Thyroid gland (tissue), 4 donors: ENCODE measurements at places on chromosomes 13 and 19. TPM values are rescaled to one million over a fixed set of nuclear protein-coding genes. Genes with fewer than 3 reads are reported as not detected.

GRCh38 chr19:37991841-37992248 lies 84.8 kb downstream of the SIPA1L3 start:
- no peak for DNase-seq

GRCh38 chr19:871446-872265 lies 12.2 kb downstream of the CFD start:
- no peak for DNase-seq

- no peak for DNase-seq
Measured at GRCh38 chr13:80161896-80162295, 179.0 kb downstream of the SPRY2 start.

GRCh38 chr13:99827011-99827772 lies 144.4 kb downstream of the ZIC5 start:
- no peak for DNase-seq

DNA sequence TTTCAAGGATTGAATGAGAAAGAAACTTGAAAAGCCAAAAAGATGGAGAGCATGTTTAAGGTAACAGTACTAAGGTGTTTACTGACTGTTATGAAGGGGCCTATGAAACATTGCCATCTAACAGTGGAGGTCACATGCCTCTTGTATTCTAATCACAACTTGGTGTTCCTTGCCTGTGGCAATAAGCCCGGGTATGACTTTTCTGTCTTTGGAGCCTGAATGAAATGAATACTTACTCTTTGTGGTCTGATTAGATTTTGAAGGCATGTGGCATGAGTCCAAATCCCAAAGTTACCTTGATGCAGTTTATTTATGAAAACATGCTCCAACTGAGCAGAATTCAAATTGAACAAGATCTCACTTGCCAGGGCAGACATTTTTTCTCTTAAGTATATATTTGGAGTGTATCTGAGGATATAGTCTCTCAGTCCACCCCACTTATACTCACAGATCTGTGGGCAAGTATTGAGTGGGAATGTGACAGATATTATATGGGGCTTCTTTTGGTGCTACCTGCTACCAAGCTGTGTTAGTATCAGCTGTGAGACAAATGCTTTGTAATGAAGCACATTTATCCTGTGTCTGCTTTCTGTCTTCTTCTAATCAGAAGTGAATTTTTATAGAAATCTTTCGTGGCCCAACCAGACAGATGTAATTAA lies 67.5 kb downstream of the B3GLCT start:
- DNase-seq: no peak

DNA sequence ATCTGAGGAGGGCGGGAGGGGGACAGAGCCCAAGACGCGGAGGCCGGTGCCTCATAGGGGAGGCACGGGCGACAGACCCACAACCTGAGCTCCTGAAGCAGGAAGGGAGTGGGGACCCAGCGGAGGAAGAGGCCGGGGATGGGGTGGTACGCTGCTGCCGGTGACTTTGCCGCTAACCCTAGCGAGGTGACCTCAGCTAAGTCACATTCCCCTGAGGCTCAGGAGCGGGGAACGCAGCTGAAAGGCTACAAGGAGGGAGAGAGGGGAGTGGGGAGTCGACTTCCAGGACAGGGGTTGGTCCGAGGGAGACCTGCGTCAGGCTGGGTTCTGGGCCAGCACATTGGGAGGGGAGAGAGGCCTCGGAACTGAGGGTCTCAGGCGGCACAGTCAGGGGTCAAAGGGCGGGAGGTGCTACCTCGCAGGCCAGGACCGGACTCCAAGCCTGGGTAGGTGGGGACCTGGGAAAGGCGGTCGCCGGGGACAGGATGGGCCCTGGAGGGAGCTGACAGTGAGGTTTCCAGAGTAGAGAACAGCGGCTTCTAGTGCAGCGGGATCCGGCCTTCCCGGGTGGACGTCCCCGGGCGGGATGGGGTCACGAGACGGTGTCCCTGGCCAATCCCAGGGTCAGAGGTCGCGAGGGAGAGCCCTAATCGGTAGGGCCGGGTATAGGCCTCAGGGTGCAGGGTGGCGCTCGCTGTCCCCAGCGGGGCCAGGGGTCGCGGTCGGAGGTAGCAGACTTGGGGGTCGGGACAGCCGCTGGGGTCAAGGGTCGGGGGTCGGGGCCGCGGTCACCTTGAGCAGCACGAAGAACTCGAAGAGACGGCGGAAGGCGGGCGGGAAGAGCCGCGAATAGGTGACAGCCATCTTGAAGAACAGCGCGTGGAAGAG lies 699 bp downstream of the TMEM259 start:
- DNase-seq: peak; percentile 36

DNA sequence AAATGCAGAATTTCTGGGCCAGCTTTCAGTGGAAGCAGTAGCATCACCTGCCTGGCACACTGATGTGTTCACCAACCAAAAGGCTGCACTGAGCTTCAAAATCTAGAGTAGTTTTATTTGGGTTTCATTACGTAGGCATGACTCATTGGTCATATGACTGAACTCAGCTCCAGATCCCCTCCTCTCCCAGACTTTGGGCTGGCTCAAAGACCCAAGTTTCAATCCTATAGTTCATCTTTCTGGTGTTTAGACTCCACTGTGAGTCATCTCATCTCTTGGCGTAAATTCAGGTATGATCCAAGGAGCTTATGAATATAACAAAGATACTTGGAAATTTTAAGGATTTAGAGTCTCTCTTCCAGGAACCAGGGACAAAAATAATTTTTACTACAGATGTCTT lies 17.7 kb downstream of the ZMYM5 start:
- no peak for DNase-seq

GRCh38 chr13:100596516-100596915 lies 7.9 kb upstream of the GGACT start:
- DNase-seq: no peak

DNA sequence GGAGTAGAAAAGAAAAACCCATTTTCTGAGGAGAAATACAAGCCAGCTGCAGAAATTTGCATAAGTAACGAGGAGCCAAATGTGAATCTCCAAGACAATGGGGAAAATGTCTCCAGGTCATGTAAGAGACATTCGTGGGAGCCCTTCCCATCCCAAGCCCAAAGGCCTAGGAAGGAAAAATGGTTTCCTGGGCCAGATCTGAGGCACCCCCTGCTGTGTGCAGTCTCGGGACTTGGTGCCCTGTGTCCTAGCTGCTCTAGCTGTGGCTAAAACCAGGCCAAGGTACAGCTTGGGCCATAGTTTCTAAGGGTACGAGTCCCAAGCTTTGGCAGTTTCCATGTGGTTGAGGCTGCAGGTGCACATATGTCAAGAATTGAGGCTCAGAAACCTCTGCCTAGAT lies 444.9 kb downstream of the PCDH20 start:
- no peak for DNase-seq

GRCh38 chr13:51370116-51370515 lies 30.6 kb downstream of the SERPINE3 start:
- DNase-seq: no peak

DNA sequence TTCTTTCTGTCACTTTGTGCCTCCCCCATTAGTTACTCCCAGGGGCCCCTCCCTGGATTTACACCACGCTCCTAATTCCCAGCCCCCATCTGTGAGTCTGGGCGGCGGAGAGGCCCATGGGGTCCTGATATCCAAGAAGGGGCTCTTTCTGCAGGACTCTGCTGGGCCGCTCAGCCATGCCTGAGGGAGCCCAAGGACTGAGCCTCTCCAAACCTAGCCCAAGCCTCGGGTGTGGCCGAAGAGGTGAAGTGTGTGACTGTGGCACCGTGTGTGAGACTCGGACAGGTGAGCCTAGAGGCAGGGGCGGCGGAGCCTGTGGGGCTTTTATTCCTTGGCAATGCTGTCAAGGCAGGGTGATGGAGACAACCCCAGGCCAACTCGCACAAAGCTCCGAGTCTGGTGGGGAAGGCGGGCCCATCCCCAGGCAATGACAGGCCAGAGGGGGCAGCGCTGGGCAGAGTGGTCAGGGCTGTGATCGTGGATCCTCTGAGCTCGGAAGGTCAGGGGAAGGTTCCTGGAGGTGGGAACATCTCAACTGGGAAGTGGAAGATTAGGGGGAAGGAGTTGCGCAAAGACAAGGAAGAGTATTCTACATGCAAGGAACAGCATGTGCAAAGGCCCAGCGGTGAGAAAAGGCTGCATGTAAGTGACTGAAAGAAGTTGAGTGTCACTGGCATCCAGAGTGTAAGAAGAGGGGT lies 1.6 kb downstream of the PLEKHG2 start:
- DNase-seq: peak; percentile 72

DNA sequence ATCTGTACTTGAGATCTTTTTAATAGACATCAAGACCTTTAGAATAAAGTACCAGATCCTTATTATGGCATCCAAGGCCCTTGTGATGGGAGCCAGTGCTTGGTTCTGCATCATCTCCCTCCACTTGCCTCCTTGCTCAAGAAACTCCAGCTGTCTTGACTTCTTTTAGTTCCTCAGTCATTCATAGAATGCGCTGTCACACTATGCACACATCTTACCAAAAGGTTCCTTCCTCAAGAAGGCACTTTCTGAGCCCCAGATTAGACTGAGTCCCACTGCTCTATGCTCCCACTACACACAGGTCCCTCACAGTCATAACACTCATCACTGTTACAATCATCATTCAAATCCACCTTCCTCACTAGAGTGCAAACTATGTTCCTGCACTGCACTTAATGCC lies 57.8 kb upstream of the ITM2B start:
- DNase-seq: no peak

- no peak for DNase-seq
Measured at GRCh38 chr13:50122455-50122854, 107.2 kb downstream of the KCNRG start.

GRCh38 chr19:50843205-50843604 lies 9.8 kb upstream of the KLK15 start:
- DNase-seq: no peak

DNA sequence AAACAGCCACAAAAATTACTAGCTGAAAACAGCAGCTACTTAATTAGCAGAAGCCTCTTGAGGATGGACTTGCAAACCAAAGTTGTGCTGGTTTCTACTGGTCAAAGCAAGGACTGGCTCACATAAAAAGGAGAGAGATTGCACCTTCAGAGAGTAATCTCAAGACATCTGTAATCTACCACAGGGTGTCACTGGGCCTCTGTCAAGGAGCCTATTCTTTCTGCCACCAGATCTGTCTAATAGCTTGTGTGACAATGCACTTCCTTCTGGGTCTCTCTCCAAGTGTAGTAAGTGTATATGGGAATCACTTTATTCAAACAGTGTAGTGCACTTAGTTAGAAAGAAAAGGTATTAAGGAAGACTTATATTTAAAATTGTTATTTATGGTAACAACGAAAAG lies 24.4 kb upstream of the ZNF561 start:
- DNase-seq: no peak

- DNase-seq: no peak
Measured at GRCh38 chr13:79791471-79792042, 310.6 kb downstream of the NDFIP2 start.

- no peak for DNase-seq
Measured at GRCh38 chr13:73497430-73497829, 438.6 kb downstream of the KLF5 start.

GRCh38 chr13:71789693-71790329 lies 77.2 kb downstream of the DACH1 start:
- no peak for DNase-seq

GRCh38 chr13:40488869-40489391 lies 177.5 kb downstream of the FOXO1 start:
- DNase-seq: no peak

- no peak for DNase-seq
Measured at GRCh38 chr19:32859591-32859990, 10.0 kb downstream of the SLC7A9 start.

DNA sequence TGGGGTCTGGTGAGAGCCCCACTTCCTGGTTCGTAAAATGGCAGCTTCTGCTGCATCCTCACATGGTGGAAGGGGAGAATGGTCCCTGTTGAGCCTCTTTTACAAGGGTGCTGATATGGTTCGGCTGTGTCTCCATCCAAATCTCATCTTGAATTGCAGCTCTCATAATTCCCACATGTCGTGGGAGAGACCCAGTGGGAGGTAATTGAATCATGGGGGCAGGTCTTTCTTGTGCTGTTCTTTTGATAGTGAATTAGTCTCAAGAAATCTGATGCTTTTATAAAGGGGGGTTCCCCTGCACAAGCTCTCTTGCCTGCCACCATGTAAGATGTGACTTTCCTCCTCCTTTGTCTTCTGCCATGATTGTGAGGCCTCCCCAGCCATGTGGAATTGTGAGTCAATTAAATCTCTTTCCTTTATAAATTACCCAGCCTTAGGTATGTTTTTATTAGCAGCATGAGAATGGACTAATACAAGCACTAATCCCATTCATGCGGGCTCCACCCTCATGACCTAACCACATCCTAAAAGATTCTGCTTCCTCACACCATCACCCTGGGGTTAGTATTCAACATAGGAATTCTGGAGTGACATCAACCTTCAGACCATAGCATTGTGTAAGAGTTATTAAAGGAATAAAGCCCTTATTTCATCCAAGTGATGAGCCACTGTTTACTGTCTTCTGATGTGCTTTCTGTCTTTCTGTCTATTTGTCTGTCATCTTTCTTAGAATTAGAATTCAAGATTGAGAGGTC lies 159.0 kb upstream of the IRS2 start:
- DNase-seq: no peak

DNA sequence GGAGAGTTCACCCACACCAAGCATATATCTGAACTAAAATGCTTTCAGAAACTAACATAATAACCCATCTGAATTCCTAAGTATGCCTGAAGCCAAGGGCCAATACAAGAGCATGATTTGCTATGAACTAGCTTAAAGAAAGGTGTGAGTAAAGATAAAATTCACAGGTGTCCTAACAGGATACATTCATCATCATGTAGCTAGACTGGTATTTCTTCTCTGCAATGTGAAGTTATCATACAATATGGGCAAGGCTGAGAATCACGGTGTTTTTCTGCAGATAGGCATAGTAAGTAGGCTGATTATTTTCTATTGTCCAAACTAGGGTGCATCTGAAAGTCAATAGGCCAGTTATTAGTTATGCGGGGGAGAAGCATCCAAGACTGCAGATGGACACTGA lies 63.1 kb downstream of the STK24 start:
- DNase-seq: no peak

DNA sequence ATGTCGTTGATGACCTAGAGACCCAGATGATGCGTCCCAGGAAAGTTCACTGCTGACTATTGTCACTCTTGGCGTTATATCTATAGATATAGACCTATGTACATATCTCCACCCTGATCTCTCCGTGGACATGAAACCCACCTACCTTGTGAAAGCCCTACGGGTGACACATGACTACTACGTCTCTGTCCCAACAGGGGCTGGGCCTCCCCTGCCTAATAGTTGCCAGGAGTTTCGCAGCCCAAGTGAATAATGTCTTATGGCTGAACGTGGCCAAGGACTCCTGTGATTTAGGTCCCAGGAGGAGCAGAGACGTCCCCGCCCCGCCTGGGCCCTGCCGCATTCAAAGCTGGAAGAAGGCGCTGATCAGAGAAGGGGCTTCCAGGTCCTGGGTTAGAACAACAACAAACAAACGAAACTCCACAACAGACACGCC lies 4.9 kb upstream of the POU4F1 start:
- DNase-seq: no peak

- no peak for DNase-seq
Measured at GRCh38 chr13:32432856-32433255, 4.9 kb upstream of the N4BP2L1 start.

The HCST gene
- total RNA-seq: 1.4 TPM

The ZNF626 gene
- total RNA-seq: 31.1 TPM

The MEIOSIN gene
- total RNA-seq: not detected

The SPATA13 gene
- total RNA-seq: 56.5 TPM

The LCP1 gene
- total RNA-seq: 14.3 TPM

The SLC25A42 gene
- 43.9 TPM for total RNA-seq

The KLHL1 gene
- not detected for total RNA-seq

The SPC24 gene
- 0.78 TPM for total RNA-seq

The CLEC4M gene
- total RNA-seq: not detected

The ZNF611 gene
- 28.8 TPM for total RNA-seq

The KLF1 gene
- not detected for total RNA-seq

The MRPL34 gene
- total RNA-seq: 311 TPM
